ENCODE measurements at places on chromosomes 1 and 21.

GRCh38 chr1:54845772-54846171, 41.2 kb downstream of the DHCR24 start:
- no peak for DNase-seq

DNA sequence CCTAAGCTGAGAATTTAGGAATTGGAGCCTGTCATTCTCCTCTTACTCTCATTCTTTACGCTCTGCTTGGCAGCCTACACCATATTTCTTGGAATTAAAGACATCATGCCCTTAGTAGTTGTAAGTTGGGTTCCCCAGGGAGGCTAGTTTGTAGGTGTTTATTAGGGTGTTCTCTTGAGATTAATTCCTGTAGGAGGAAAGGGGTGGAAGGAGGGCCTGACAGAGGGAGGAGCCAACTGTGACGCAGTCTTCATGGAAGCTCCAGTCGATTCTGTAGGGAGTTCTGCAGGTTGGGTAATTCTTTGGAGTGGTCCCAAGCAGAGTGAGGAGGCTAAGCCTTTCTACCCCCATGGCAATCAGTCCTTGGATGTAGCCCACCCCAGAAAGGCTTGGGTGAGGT, 111.4 kb downstream of the HHAT start:
- DNase-seq: no peak

GRCh38 chr21:42097860-42098454, 26.8 kb downstream of the UMODL1 start:
- DNase-seq: no peak

DNA sequence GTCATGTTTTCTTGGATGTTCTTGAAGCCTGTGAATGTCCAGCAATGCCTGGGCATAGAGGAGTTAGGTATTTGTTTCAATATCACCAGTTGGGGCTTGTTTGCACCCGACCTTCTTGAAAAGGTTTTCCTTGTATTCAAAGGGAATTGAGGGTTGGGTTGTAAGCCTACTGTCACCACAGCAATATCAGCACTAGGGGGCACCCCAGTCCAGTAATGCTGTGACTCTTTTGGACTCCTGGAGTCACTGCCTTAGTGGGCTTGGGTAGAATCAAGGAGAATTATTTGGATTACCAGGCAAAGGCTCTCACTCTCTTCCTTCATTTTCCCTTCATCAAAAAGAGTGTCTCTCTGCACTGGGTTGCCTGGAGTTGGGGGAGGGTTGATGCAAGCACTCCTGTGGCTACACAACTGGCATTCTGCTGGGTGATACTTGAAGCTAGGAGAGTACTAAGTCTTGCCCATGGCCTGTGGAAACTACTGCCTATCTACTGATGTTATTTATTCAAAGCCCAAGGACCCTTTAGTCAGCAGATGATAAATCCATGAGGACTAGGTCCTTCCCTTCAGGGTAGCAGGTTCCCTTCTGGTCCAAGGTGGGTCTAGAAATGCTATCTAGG, 34.5 kb downstream of the OR10R2 start:
- peak; percentile 83 for DNase-seq

- DNase-seq: no peak
These were observed 6.9 kb upstream of the TRIM62 start for GRCh38 chr1:33188572-33189275.

DNA sequence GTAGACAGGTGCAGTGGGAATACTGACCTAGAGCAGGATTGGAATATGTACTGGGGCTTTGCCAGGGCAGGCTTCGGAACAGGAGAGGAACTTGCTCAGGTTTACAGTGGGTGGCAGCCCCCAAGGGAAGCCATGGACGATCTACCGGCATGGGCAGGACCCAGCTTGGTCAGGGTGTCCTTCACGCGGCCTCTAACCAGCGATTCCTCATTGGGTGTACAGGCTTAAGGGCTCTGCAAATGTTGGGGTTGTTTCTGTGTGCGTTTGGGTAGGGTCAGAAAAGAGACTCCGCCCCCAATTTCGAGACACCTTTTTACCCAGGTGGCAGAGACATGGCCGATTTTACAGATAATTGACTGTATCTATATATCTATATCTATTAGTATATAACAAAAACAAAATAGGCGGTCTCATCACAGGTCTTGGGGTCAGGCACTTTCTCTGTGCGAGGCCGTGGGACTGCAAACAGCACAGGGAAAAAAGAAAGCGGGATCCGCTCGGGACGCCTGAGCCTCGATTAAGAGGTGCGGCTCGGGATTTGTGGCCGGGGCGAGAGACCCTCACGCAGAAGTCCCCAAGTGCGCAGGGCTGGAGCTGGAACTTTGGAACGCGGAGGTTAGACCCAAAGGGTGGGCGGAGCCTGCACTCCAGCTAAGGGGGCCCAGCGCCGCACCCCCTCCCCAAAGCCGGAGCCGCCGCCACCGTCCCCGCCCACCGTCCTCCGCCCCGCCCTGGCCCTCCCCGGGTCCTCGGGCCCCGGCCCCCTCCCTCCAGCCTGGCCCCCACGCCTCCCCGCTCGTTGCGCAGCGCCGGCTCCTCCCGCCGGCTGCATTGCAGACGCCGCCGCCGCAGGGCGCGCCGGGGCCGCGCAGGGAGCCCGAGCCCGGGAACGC, 67.5 kb upstream of the VAMP3 start:
- DNase-seq: peak; percentile 63

DNA sequence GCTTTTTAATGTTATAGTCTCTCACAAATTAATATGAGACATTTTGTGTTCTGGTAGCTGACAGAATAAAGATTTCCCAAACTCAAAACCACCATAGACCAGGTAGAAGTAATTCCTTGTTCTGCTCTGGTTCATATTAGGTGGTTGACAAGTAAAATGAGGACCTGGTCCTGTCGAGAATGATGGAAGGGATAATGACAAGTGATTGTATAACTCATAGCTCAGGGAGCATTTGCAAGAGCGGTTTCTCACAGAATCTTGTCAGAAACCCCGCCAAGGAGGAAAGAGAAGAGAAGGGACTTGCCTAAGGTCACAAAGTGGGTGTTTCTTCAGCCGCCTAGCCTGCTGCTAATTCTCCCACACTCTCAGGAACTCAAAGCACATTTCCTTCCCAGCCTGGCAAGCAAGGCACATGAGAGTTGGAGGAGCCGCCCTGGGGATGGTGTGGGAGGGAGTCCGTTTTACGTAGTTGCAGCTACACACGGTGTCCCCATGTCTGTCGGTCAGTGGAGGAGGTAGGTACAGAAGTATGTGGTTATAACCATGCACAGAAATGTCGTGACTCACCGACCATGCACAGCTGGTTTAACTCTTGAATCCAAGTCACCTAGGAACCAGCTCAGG, 46.5 kb downstream of the SAMD13 start:
- DNase-seq: no peak
